ENCODE measurements at places on chromosomes 12 and 14. TPM values are rescaled to one million over a fixed set of nuclear protein-coding genes. Genes with fewer than 3 reads are reported as not detected.

Gene ABHD12B
- total RNA-seq, result 0.61 TPM

Gene GPR65
- total RNA-seq, result not detected

Gene DAO
- not detected for total RNA-seq

Gene RAB15
- 79.5 TPM for total RNA-seq

Gene ZNF891
- 9.2 TPM for total RNA-seq

Gene VRTN
- total RNA-seq, result 0.15 TPM

Gene KRT82
- total RNA-seq, result not detected

Gene TMEM121
- 2.7 TPM for total RNA-seq

Gene TSPAN31
- total RNA-seq, result 27.2 TPM

Gene DNAI7
- 0.76 TPM for total RNA-seq

Gene RBMS2
- total RNA-seq, result 10.2 TPM

Gene FAM186B
- not detected for total RNA-seq

- no peak overlapping the region for H3K27ac ChIP-seq
- no peak overlapping the region for H3K4me3 ChIP-seq
- H3K36me3 ChIP-seq, result no peaks in the 10 kb centered on the region
- DNase-seq, result no peak
Observed at GRCh38 chr12:67758119-67758518, 109.6 kb downstream of the DYRK2 start.

DNA sequence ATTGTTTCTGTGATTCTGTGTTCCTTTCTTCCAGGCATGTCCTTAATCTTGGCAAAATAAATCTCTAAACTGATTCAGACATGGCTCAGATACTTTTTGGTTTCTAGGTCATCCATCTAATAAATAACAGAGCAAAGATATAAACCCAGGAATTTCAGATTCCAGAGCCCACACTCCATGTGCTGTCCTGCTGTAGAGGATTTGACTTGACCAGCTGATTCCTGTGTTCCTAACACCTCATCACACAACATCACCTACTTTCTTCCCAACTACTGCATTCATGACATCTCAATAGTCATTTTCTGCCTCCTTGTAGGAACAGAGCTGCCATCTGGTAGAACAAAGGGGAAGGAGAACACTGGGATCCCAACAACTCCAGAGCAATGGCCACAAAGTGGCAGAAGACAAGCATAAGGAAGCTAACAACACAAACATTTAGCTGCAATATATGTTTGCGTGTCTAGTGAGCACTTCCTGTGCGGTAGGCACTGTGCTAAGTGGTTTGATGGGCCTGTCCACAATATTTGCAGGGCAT is 91.9 kb upstream of the OVCH1 start:
- H3K27ac ChIP-seq, result no peak overlapping the region
- no peak overlapping the region for H3K4me3 ChIP-seq

DNA sequence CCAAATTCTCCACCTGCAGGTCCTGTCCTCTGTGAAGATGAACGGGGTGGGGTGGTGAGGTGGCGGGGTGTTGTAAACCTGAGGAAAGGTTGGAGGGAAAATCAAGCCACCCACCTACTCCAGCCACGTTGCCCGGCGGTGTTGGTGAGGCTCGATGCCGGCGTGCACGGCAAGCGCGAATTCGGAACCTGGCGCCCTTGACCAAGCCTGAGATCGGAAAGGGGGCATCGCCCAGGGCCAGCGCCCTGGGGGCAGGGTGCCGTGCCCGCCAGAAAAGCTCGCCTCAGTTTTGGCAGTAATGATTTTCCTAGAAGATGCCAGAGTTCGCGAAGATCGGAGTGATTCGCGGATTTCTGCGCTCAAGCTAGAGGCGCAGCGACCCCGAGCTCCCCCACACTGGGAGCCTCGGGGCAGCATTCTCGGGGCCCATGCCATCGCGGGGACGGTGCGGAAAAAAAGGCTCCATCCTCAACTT is 817 bp downstream of the STXBP6 start:
- H3K4me3 ChIP-seq, result peak overlapping the region; percentile 85
- H3K4me1 ChIP-seq, result peaks cover 6% of the 10 kb centered on the region
- no peak for DNase-seq
- H3K27ac ChIP-seq, result no peak overlapping the region

- H3K4me1 ChIP-seq, result peaks cover 2% of the 10 kb centered on the region
- H3K27ac ChIP-seq, result peak overlapping the region; percentile 4
- no peak for DNase-seq
- H3K4me3 ChIP-seq, result no peak overlapping the region
- no peaks in the 10 kb centered on the region for H3K27me3 ChIP-seq
Observed at GRCh38 chr12:68042212-68042699, 53.0 kb downstream of the IFNG-AS1 start.

GRCh38 chr14:60622917-60623257 is 26.4 kb downstream of the SIX1 start:
- DNase-seq, result no peak
- H3K27ac ChIP-seq, result no peak overlapping the region
- H3K4me1 ChIP-seq, result no peaks in the 10 kb centered on the region
- peaks cover 4% of the 10 kb centered on the region for H3K27me3 ChIP-seq

DNA sequence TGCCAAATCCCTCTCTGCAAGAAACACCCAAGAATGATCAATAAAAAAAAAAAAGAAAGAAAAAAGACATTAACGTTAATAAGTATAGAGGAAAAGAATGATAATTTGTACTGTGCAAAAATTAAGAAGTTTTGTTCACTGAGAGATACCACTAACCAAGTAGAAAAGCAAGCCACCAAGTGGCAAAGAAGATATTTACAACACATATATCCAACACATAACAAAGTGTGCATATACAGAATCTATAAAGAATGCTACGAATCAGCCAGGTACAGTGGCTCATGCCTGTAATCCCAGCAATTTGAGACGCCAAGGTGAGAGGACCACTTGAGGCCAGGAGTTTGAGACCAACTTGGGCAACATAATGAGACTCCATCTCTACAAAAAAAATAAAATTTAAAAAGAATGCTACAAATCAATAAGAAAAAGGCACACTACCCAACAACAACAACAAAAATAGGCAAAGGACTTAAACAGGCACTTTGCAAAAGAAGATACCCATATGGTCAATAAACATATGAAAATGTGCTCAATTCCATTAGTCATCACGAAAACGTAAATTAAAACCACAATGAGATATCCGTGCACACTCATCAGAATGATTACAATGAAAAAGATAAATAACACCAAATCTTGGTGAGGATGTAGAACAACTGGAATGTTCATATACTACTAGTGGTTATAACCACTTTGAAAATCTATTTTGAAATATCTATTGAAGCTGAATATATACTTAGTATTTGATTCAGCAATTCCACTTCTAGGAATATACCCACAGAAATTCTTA is 19.8 kb downstream of the GALNT4 start:
- no peak overlapping the region for H3K4me3 ChIP-seq
- no peaks in the 10 kb centered on the region for H3K4me1 ChIP-seq
- H3K27ac ChIP-seq, result no peak overlapping the region
- no peak for DNase-seq

DNA sequence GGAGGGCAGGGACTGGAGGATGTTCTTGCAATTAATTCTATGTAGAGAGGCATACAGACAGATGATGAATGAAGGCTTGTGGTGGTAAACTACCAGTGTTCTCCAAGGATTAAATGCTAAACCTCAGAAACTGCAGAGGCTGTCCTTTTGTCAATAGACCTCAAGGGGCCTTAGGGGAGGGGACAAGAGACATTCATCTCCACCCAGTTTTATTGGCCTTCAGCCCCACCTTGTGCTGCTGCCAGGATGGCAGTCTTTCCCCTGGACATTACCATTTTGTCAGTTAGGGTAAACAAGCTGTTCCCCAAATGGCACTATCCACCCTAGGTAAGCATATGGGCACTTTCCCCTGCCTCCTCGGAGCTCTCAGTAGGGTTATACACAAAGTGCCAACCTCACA is 4.9 kb upstream of the SMAGP start:
- no peak overlapping the region for H3K4me3 ChIP-seq
- peaks cover 4% of the 10 kb centered on the region for H3K4me1 ChIP-seq
- no peaks in the 10 kb centered on the region for H3K36me3 ChIP-seq
- peaks cover 11% of the 10 kb centered on the region for H3K27me3 ChIP-seq
- no peak overlapping the region for H3K27ac ChIP-seq

GRCh38 chr14:23447361-23448350 is 12.2 kb upstream of the MYH7 start:
- DNase-seq, result no peak
- H3K4me3 ChIP-seq, result no peak overlapping the region
- no peaks in the 10 kb centered on the region for H3K36me3 ChIP-seq
- H3K27ac ChIP-seq, result no peak overlapping the region
- no peaks in the 10 kb centered on the region for H3K4me1 ChIP-seq
- H3K27me3 ChIP-seq, result peaks cover 2% of the 10 kb centered on the region

DNA sequence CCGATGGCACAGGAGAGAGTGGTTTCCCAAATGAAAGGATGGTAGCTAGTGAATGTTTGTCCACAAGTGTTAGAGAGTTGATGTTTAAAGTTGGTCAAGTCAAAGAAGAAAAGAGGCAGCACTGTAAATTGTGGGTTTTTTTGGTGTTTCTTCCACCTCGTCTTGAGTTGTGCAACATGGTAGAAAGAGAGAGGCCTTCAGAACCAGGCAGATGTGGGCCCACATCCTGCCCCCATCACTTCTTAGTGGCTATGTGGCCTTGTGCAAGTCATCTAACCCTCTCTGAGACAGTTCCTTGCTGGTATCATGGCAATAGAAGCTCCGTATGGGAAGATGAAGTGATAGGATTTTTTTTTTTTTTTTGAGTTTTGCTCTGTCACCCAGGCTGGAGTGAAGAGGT is 60.8 kb downstream of the NDUFA12 start:
- H3K4me1 ChIP-seq, result peaks cover 4% of the 10 kb centered on the region
- no peak overlapping the region for H3K4me3 ChIP-seq
- H3K36me3 ChIP-seq, result peaks cover 4% of the 10 kb centered on the region
- H3K27me3 ChIP-seq, result peaks cover 4% of the 10 kb centered on the region
- no peak for DNase-seq
- H3K27ac ChIP-seq, result no peak overlapping the region

GRCh38 chr12:6390084-6390799 is 6.3 kb downstream of the LTBR start:
- H3K27ac ChIP-seq, result no peak overlapping the region
- peaks cover 2% of the 10 kb centered on the region for H3K27me3 ChIP-seq
- H3K36me3 ChIP-seq, result no peaks in the 10 kb centered on the region
- H3K4me3 ChIP-seq, result no peak overlapping the region
- H3K4me1 ChIP-seq, result no peaks in the 10 kb centered on the region

GRCh38 chr12:72271451-72272090 is 599 bp upstream of the TRHDE start:
- peak overlapping the region; percentile 98 for H3K4me3 ChIP-seq
- H3K27me3 ChIP-seq, result peaks cover 9% of the 10 kb centered on the region
- H3K4me1 ChIP-seq, result peaks cover 21% of the 10 kb centered on the region
- no peaks in the 10 kb centered on the region for H3K36me3 ChIP-seq
- DNase-seq, result peak; percentile 78

- no peak overlapping the region for H3K27ac ChIP-seq
- H3K4me1 ChIP-seq, result no peaks in the 10 kb centered on the region
- H3K27me3 ChIP-seq, result no peaks in the 10 kb centered on the region
- DNase-seq, result no peak
- H3K36me3 ChIP-seq, result peaks cover 5% of the 10 kb centered on the region
Observed at GRCh38 chr14:94089479-94089878, 8.4 kb downstream of the IFI27L1 start.

GRCh38 chr14:28161040-28161439 is 605.5 kb upstream of the FOXG1 start:
- DNase-seq, result no peak
- no peaks in the 10 kb centered on the region for H3K27me3 ChIP-seq

GRCh38 chr12:17489452-17489851 is 600.5 kb downstream of the RERGL start:
- no peaks in the 10 kb centered on the region for H3K36me3 ChIP-seq
- peak; percentile 11 for DNase-seq
- no peaks in the 10 kb centered on the region for H3K4me1 ChIP-seq
- H3K4me3 ChIP-seq, result no peak overlapping the region
- no peaks in the 10 kb centered on the region for H3K27me3 ChIP-seq

- no peaks in the 10 kb centered on the region for H3K4me1 ChIP-seq
- no peak overlapping the region for H3K4me3 ChIP-seq
- no peaks in the 10 kb centered on the region for H3K36me3 ChIP-seq
- no peak overlapping the region for H3K27ac ChIP-seq
- no peak for DNase-seq
Observed at GRCh38 chr12:25276199-25276937, 25.6 kb upstream of the KRAS start.

DNA sequence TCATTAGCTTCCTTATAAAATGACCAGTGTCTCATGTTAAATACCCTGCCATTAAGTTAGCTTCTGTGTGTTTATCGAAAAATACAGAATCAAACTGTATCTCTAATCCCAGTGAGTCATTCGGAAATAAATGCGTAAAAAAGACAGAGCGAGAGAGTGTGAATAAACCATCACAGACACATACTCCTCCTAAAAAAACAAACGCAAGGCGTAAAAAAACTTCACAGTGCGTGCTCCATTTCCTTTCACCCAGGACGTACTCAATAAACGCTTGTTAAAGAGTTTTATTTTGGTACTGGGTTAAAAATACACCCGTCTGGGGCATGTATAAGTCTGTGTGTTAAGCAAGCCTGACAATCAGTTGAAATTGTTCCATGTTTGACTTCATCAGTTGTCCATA is 58.8 kb upstream of the ISM2 start:
- DNase-seq, result no peak
- H3K36me3 ChIP-seq, result no peaks in the 10 kb centered on the region
- no peak overlapping the region for H3K4me3 ChIP-seq
- no peak overlapping the region for H3K27ac ChIP-seq
- H3K27me3 ChIP-seq, result no peaks in the 10 kb centered on the region

DNA sequence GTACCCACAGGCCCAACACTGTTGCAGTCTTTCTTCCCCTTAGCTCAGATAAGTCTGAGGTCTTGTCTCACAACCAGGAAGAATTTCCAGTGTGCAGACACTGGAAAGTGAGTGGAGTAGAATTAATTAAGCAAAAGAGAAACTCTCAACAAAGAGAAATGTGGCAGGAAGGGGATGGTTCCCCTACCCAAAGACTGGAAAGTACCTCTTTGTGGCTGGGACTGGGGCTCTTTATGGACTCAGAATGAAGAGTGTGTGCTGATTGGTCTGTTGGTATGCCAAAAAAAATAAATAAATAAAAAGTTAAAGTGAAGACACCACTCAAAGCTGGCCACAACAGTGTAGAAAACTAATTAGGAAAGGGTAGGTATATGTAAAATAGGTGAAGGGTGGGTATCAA is 26.4 kb downstream of the GLIPR1L1 start:
- no peaks in the 10 kb centered on the region for H3K4me1 ChIP-seq
- no peak overlapping the region for H3K27ac ChIP-seq
- H3K36me3 ChIP-seq, result peaks cover 4% of the 10 kb centered on the region
- no peak for DNase-seq
- H3K27me3 ChIP-seq, result no peaks in the 10 kb centered on the region

- peaks cover 19% of the 10 kb centered on the region for H3K27me3 ChIP-seq
- DNase-seq, result no peak
- H3K27ac ChIP-seq, result peak overlapping the region; percentile 57
- H3K36me3 ChIP-seq, result peaks cover 8% of the 10 kb centered on the region
Observed at GRCh38 chr12:124752437-124753227, 111.0 kb downstream of the SCARB1 start.

- peaks cover 9% of the 10 kb centered on the region for H3K4me1 ChIP-seq
- H3K36me3 ChIP-seq, result no peaks in the 10 kb centered on the region
- no peak overlapping the region for H3K4me3 ChIP-seq
- no peak overlapping the region for H3K27ac ChIP-seq
Observed at GRCh38 chr14:103880348-103881267, 33.2 kb upstream of the PPP1R13B start.

All from glutamatergic neuron (in vitro differentiated cells).